ENCODE measurements at places on chromosomes 3 and 15. TPM values are rescaled to one million over a fixed set of nuclear protein-coding genes. Genes with fewer than 3 reads are reported as not detected.

The DNAJC19 gene
- total RNA-seq: 23.7 TPM

The CPEB1 gene
- 0.06 TPM for total RNA-seq

The KNSTRN gene
- total RNA-seq: 29.6 TPM

The ALDH1L1 gene
- not detected for total RNA-seq

The CLDN18 gene
- total RNA-seq: not detected

The ZIC4 gene
- total RNA-seq: not detected

The TMEM158 gene
- total RNA-seq: 0.44 TPM

The ENTPD3 gene
- total RNA-seq: not detected

The C3orf20 gene
- total RNA-seq: not detected

The FAM81A gene
- total RNA-seq: 0.06 TPM

The ATR gene
- 14.2 TPM for total RNA-seq

The GP5 gene
- total RNA-seq: 0.06 TPM

The PIERCE2 gene
- 0.32 TPM for total RNA-seq

The FANCD2OS gene
- total RNA-seq: not detected

The DPPA2 gene
- not detected for total RNA-seq

The STRIT1 gene
- total RNA-seq: not detected

The LSAMP gene
- total RNA-seq: not detected

The CD200 gene
- total RNA-seq: 1.3 TPM

The SLC24A5 gene
- total RNA-seq: not detected

The CCR2 gene
- not detected for total RNA-seq

The MYLK gene
- 127 TPM for total RNA-seq

The VGLL3 gene
- total RNA-seq: 0.76 TPM

The P2RY14 gene
- total RNA-seq: not detected

The AMOTL2 gene
- total RNA-seq: 145 TPM

The GOLGA8S gene
- total RNA-seq: not detected

The TMEM212 gene
- not detected for total RNA-seq

The CRABP1 gene
- not detected for total RNA-seq

The ZXDC gene
- 21.0 TPM for total RNA-seq

The ADIPOQ gene
- not detected for total RNA-seq

The FMN1 gene
- 0.25 TPM for total RNA-seq

The SPRED1 gene
- total RNA-seq: 23.5 TPM

The CMTM6 gene
- total RNA-seq: 85.8 TPM

The GABRR3 gene
- not detected for total RNA-seq

The DUT gene
- 39.7 TPM for total RNA-seq

The EIF2B5 gene
- total RNA-seq: 31.7 TPM

The SNURF gene
- total RNA-seq: 62.1 TPM

The ADAMTSL3 gene
- total RNA-seq: 9.2 TPM

The MAN2A2 gene
- total RNA-seq: 50.2 TPM

The RPP25 gene
- total RNA-seq: 11.2 TPM

The ANKRD63 gene
- not detected for total RNA-seq

The GOLGA8T gene
- 0.13 TPM for total RNA-seq

The C2CD4A gene
- 1.3 TPM for total RNA-seq

The MESP2 gene
- total RNA-seq: not detected

The FES gene
- 97.1 TPM for total RNA-seq

The MUC20 gene
- total RNA-seq: not detected

The DOCK3 gene
- total RNA-seq: under 0.01 TPM

The CAPN3 gene
- total RNA-seq: 0.94 TPM

The ATP10A gene
- 0.49 TPM for total RNA-seq

The HTR3E gene
- total RNA-seq: not detected

The PXYLP1 gene
- 0.32 TPM for total RNA-seq

The BMF gene
- 5.3 TPM for total RNA-seq

The FNDC3B gene
- total RNA-seq: 223 TPM

The TBC1D5 gene
- total RNA-seq: 42.4 TPM

The WDR76 gene
- 11.0 TPM for total RNA-seq

All from bladder microvascular endothelial cell (primary cell).